ENCODE measurements at places on chromosomes 5 and 9. TPM values are rescaled to one million over a fixed set of nuclear protein-coding genes. Genes with fewer than 3 reads are reported as not detected.

The BTNL9 gene
- total RNA-seq: 2.9 TPM

The FGF1 gene
- 2.9 TPM for total RNA-seq

The PCDHB9 gene
- 4.9 TPM for total RNA-seq

The PCDHA6 gene
- total RNA-seq: 17.1 TPM

The AHRR gene
- 1.2 TPM for total RNA-seq

The PRRX2 gene
- not detected for total RNA-seq

The INSL4 gene
- not detected for total RNA-seq

The EMB gene
- 6.5 TPM for total RNA-seq

The GPRIN1 gene
- 101 TPM for total RNA-seq

The SPEF2 gene
- total RNA-seq: 12.2 TPM

The C5orf58 gene
- total RNA-seq: not detected

The PALM2AKAP2 gene
- total RNA-seq: 4.1 TPM

The JMY gene
- 39.9 TPM for total RNA-seq

The TAF11L5 gene
- total RNA-seq: not detected
